ENCODE measurements at places on chromosomes 12 and 14.

DNA sequence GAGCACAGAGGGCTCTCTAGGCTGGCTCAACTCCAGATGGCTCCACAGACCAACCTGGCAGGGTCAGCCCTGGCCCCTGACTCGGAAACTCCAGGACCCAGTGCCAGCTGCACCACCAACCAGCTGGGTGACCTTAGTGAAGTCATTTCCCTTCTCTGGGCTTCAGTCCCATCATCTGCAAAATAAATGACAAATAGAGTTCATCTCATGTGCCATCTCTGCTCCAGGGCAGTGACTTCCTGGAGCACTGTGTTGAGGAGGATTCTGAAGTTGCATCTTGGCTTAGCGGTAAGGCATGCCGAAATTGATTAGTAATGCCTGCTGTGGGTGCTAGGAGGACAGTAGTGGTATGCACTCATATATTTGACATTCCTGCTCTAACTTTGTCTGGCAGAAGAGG lies 31.5 kb downstream of the DTX1 start:
- no peak for DNase-seq

GRCh38 chr14:68820536-68820935 lies 27.7 kb upstream of the ZFP36L1 start:
- no peak for DNase-seq

DNA sequence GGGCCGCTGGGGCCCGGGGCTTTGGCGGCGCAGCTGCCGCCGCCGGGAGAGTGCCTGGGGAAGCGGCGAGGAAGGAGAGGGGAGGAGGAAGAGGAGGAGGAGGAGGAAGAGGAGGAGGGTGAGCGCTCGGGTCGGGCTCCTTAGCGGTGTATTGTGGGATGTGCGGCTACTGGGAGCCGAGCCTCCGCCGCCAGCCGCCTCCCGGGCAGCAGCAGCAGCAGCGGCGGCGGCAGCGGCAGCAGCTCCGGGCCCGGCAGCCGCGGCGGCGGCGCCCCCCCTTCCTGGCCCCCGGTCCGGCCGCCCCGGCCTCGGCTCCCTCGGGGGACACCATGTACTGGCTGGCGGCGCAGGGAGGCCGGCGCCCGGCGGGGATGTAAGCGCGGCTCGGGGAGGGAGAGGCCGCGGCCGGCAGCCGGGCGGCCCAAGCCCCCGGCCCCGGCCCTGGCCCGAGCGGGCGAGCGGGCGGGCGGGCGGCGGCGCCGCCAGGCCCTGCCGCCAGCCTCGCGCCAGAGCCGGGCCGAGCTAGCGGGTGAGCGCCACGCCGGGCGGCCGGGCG lies at the start of gene SETD1B:
SETD1B (plus strand) TSS at position 149 of the 556 bp plus-strand sequence. CDS start 729 bp downstream, outside the sequence.
- DNase-seq: no peak

GRCh38 chr12:124683152-124684124 lies 116.0 kb upstream of the NCOR2 start:
- no peak for DNase-seq

GRCh38 chr12:126369487-126370463 lies 1304.5 kb downstream of the AACS start:
- DNase-seq: no peak

DNA sequence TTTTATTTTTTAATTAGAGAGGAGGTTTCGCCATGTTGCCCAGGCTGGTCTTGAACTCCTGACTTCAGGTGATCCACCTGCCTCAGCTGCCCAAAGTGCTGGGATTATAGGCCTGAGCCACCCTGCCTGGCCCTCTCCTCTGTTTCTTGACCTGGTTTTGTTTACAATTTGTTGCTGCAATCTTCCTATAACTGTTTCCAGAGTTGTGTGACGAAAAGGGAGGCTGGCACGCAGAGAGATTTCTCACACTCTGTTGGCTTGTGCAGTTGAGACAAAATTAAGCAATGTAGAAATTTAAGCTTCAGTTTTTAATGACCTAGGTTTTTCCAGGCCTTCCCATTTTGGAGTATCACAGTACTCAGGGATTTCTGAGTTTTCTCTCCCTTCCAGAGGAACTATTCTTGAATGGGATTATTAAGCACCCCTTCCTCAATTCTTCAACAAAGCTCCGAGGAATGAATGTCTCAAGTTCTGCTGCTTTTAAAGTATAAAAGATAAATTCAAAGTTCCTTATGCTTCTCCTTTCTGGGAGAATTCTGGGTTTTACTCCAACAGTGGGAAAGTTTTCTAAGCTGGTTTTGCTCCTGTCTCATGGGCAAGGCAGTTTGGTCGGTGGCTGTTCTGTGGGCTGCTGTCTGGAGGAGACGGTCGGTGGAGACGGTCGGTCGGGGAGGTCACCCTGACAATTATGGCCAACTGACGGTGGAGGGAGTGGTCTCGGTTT lies 20.4 kb upstream of the FOS start:
- no peak for DNase-seq

GRCh38 chr12:13947276-13947946 lies 34.0 kb downstream of the GRIN2B start:
- no peak for DNase-seq

DNA sequence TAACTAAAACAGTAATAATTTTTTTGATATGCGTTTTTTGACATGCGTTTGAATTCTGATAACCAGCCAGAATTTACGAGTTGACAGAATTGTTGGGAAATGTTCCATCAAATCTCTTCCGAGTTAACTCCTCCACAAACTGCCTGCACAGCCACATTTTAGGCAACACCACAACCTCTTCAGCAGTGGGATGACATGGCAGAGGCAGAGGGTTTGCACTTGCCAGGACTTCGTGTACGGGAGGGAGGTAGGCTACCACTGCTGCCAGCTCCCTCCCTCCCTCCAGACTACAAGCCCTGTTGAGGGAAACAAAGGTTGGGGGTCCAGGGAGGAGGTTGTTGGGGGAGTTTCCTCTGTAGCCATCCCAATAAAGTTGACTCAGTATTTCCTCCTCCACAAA lies 14.5 kb upstream of the ACTR6 start:
- DNase-seq: no peak

- no peak for DNase-seq
Measured at GRCh38 chr12:89073027-89073398, 279.3 kb downstream of the DUSP6 start.

DNA sequence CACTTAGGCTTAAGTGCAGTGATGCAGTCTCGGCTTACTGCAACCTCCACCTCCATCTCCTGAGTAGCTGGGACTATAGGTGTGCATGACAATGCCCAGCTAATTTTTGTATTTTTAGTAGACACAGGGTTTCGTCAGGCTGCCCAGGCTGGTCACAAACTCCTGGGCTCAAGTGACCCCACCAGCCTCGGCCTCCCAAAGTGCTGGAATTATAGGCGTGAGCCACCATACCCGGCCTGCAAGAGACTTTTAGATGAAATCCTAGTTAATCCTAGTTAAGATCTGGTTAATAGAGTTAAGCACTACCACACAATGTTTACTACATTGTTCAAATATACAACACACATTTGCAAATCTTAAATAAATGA lies 196.5 kb upstream of the AMIGO2 start:
- DNase-seq: no peak

DNA sequence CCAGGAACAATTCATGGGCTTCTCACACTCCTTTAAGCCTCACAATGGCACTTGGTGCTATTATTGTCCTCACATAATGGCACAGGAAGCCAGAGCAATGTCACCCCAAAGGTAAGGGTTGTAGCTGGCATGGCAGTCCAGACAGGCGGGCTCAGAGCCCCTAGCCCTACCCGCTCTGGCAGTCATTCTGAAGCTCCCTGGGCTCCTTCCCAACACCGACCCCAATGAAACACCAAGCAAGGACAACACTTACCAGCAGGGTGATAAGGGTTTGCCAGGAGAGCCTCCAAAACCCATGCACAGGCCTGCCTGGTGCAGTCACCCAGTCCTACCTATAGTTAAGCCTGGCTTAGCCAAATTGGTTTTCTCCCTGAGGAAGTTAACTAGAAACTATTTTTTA lies 30.8 kb downstream of the MAX start:
- DNase-seq: no peak

GRCh38 chr12:80001562-80001961 lies 66.7 kb upstream of the PPP1R12A start:
- DNase-seq: no peak

DNA sequence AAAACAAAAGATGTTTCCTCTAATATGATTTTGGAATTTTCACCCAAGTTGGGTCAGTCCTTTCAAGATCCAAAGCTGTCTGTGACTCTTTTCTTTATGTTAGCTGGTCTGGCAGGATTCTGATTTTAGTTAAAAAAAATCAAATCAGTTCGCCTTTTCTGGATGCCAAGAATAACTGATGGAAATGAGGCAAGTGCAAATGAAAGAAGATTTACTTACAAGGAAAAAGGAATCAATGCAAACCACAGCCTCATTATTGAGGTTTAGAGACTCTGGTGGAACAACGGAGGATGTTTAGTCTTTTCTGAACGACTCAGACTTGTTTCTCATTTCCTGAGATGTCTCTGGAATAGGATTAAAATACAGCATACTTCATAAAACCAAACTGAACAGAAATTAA lies 117.0 kb upstream of the DYRK2 start:
- no peak for DNase-seq

- no peak for DNase-seq
Measured at GRCh38 chr12:46260124-46260912, 8.5 kb downstream of the SLC38A1 start.

DNA sequence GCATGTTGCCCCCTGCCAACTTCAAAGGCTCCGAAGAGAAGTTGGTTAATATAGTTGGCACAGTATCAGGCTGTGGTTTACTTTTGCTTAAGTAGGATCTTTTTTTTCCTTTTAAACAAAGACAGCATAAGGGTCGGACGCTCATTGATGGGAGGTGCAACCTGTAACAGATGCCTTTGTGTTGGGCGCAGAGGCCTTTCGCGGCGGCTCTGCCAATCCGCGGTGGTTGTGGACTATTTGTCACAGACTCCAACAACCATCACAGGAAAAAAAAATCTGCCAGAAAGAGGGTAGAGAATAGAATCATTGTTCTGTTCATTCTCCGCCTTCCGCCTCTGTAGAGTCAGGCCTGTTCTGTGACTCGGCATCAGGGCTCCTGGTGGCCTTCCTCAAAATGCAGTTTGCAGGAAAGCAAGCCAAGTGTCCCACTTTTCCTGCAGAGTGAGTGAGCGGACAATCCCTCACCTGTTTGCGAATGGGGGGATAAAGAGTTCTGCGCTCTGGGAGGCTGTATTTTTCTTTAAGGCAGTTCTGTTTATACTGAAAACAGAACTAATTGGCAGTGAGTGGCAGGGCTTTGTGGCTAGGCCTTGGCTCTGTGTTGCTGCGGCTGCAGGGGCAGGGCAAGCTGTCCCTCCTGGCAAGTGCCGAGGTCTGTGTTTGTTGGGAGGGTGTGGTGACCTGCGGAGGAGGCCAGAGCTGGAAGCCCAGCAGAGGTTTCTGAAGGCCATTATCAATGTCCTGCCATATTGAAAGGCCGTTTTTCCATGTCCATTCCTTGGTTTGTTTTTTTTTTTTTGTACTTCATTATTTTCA lies 83.0 kb upstream of the PIWIL1 start:
- no peak for DNase-seq

DNA sequence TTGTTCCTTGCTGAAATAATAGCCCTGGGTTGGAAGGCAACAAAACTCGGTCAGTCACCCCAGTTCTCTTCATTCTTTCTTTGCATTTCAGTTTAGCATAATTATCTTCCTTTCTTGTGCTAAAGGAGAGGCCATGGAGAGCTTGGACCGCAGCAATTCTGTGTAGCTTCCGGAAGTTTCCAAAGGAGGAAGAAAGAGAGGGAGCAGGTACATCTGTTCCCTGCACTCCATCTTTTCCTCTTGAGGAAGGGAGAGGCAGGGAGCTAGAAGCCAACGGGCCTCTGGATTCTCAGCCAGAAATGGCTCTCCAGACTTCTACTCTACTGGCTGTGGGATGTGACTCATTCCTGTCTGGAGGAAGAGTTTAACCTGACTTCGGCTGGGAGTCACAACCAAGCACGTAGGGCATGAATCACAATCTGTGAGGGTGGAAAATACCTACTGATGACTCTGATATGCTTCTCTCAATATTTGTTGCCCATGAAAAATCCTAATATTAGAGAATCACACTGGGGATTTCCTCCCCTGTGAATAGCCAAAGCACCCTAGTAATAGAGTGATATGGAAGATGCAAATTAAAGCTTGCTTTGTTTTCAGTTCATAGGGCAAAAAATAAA lies 17.0 kb downstream of the ANO6 start:
- DNase-seq: no peak

DNA sequence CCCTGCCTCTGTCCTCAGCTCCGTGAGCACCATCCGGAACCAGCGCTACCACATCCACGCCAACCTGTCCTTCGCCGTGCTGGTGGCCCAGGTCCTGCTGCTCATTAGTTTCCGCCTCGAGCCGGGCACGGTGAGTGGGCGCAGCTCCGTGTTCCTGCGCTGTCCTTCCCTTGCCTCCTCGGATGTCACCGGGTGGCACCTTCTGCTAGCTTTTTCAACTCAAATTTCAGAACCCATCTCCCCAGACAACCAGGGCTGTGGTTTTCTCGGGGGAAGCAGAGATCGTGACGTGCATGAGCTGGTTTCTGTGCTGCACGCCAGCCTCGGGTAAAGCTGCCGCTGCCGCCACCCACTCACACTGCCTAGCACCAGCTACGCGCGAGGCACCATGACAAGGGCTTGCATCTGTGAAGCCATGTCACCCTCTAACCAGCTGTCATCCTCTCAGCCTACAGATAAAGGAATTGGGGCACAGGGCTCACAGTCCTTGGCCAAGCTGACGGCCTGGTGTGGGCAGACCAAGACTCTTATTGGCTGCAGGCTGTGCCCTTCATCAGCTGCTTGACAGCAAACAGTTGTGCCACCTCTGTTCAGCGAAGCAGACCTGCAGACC lies 152.1 kb downstream of the ADGRD1 start:
- no peak for DNase-seq

- no peak for DNase-seq
Measured at GRCh38 chr12:67957383-67957782, 31.9 kb upstream of the IFNG-AS1 start.

DNA sequence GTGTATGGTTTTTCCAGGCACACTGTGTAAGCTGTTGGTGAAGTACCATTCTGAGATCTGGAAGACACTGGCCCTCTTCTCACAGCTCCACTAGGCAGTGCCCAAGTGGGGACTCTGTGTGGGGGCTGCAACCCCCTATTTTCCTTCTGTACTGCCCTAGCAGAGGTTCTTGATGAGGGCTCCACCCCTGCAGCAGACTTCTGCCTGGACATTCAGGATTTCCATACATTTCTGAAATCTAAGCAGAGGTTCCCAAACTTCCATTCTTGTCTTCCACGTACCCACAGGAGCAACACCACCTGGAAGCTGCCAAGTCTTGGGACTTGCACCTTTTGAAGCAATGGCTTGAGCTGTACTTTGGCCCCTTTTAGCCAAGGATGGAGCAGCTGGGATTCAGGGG lies 85.2 kb upstream of the PRMT8 start:
- no peak for DNase-seq
